ENCODE measurements at places on chromosomes 11 and 22.

DNA sequence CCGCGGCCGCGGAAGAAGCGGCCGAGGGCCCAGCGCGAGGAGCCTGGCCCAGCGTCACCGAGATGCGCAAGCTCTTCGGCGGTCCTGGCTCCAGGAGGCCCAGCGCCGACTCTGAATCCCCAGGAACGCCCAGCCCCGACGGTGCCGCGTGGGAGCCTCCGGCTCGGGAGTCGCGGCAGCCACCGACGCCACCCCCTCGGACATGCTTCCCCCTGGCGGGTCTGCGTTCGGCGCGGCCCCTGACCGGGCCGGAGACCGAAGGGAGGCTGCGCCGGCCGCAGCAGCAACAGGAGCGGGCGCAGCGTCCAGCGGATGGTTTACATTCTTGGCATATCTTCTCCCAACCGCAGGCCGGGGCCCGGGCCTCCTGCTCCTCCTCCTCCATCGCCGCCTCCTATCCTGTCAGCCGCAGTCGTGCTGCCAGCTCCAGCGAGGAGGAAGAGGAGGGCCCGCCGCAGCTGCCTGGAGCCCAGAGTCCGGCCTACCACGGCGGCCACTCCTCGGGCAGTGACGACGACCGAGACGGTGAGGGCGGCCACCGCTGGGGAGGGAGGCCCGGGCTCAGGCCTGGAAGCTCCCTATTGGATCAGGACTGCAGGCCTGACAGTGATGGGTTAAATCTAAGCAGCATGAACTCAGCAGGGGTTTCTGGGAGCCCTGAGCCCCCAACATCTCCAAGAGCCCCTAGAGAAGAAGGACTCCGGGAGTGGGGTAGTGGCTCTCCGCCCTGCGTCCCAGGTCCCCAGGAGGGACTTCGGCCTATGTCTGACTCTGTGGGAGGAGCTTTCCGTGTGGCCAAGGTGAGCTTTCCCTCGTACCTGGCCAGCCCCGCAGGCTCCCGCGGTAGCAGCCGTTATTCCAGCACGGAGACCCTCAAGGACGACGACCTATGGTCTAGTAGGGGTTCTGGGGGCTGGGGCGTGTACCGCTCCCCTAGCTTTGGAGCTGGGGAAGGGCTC, 1.2 kb downstream of the ARHGEF17 start:
- DNase-seq = no peak

DNA sequence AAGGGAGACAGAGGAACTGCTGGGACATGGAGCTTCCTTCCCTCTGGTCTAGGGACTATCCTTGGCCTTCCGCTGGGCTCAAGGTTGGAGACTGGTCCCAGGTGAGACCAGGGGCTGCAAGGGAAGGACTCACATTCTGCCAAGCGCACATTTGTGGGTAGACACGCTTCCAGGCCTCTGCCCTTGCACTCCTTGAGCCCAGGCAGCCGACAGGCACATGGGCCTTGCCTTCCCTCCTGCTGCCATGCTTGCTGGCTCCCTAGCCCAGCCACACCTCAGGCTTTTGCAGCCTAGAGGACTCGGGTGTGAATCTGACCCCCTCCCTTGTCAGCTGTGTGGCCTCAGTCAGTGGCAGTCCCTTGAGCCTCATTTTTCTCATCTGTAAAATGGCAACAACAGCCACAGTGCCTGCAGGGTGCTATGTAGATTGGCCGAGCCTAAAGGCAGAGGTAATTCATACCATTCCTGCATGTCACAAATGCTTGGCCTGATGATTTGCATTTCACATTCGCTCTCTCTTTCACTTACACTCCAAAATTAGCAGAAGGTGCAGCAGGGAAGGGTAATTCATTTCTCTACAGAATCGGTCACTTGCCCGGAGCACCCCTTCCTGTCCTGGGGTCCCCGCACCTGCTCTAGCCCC, 57.6 kb upstream of the NECTIN1 start:
- no peak for DNase-seq

DNA sequence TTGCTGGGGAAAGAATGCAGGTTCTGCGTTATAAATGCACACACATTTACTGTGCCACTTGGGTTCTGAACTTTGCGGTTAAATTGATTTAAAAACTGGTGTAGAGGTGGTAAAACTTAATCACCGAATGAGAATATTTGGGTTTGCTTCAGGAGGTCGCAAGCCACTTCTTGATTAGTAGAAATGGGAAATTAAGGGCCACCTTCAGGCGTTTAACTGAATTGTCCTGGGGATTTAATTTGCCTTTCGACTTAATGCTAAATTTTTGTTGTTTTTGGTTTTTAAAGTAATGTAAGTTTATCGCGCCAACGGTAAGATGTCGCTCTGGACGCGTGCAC, 459 bp upstream of the NCR3LG1 start:
- DNase-seq = no peak

GRCh38 chr22:45310331-45310976, 720 bp downstream of the FAM118A start:
- no peak for DNase-seq

- DNase-seq = no peak
Measured at GRCh38 chr11:103112364-103112763, 3.1 kb downstream of the DYNC2H1 start.

- no peak for DNase-seq
Measured at GRCh38 chr22:36368359-36368983, 19.3 kb downstream of the MYH9 start.

DNA sequence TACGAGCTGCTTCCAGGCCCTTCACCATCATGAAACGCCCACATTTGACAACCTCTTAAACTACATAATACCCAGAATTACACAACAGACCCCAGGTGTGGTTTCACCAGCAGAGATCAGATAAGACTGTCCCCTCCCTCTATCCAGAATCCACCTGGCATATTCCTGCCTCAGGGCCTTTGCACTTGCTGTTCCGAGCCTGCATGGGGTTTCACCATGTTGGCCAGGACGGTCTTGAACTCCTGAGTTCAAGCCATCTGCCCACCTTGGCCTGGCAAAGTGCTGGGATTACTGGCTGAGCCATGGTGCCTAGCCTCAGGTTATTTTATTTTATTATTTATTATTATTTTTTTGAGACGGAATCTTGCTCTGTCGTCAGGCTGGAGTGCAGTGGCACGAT, 73.4 kb downstream of the FBXO7 start:
- DNase-seq = no peak

DNA sequence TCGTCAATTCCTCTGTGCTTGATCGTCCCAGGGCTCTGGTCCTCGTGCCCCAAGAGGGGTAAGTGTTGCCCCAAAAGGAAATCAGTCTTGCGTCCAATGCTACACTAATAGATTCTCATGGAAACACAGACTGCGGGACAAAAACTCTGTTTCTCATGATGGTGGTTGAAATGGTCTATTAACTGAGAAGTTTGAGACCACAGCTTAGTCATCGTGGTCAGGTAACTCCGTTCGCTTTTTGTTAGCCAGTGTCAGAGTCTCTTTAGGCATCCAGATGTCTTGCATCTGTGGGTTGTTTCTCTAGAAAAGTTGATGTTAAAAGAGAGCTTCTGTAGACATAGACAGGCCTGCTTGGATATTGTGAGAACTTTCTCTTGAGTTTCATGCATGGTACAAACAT, 104.6 kb upstream of the SORL1-AS1 start:
- DNase-seq = no peak

DNA sequence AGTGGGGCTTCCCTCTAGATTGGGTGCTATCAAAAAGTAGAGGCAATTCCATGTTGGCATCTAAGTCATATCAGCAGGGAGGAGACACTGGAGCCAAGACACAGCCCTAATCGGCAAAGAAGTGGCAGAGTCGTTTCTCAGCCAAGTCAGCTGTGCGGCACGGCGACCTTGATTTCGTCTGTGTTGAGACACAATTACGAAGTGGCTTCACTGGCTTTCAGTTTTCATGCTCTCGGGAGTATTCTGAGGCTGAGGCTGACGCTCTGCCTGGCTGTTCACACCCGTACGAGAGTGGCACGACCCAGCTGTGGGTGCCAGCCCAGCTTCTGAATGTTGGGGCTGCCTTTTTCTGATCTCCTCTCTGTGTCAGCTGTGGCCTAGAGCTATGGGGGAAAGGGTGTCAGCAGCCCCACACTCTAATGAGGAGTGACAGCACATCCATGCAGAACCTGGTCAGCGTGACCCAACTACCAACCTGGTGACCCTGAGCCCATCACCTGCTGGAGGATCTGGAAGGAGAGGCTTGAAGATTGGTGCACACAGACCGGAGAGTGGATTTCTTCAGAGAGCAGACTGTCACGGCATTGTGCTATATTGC, 105.7 kb upstream of the TMEM45B start:
- no peak for DNase-seq

- DNase-seq = no peak
Measured at GRCh38 chr11:60924110-60924905, at the start of gene TMEM132A. Gene TMEM132A (plus strand): TSS chr11:60924460. CDS start chr11:60924634, 174 bp downstream.

- no peak for DNase-seq
Measured at GRCh38 chr22:42364604-42365110, 67.5 kb downstream of the NFAM1 start.

- peak; percentile 38 for DNase-seq
Measured at GRCh38 chr11:66543263-66544107, 2.4 kb downstream of the ZDHHC24 start.

DNA sequence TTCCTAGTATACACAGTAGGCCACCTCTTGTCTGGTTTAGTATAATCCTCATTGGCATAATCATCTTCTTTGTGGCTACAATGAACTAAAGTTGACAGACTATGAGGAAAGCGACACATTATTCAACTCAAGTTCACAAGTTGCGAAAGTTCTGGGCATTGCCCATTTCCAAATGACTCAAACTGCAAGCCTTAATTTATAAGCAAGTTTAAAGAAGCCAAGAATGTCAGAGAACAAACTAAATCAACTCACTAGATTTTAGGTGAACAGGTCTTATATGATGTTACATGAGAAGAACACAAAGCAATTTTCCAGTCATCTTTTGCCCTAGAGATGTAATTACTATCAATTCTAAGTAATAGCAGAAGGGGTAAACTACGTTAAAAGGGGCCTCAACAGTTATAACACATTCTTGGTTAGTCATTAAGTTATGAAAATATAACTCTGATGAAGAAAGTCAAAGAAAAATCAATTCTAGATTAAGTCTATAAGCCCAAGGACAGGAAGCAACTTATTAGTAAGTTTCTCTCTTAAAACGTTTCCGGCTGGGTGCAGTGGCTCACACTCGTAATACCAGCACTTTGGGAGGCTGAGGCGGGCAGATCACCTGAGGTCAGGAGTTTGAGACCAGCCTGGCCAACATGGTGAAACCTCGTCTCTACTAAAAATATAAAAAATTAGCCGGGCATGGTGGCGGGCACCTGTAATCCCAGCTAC, 21.5 kb downstream of the PICALM start:
- peak; percentile 47 for DNase-seq

DNA sequence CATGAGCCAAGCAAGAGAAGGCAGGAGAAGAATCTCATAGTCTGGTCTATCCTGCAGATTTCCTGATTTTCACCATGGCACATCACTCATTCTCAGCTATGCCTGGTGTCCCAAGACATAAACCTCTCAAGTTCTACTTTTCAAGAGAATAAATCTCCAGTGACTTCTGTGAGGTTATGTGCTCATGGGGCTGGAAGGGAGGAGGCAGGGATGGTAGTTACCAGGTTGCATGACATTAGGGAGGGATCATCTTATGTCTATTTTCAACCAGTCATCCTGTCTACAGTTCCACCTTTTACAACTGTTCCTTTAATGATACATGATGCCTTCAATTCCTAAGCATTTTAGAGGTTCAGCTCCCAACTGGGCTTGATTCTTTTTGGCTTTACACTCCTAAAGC, 297.7 kb downstream of the SOX6 start:
- DNase-seq = no peak

- no peak for DNase-seq
Measured at GRCh38 chr11:64969209-64969608, 2.7 kb downstream of the MAJIN start.

All from T-helper 2 cell treated with Interferon-gamma antibody and Interleukin-4, amounts not matched to agents 5 μg/mL and 100 μg/mL, for 36 hours (primary cell).